Stimulated activated CD8-positive, alpha-beta memory T cell treated with anti-CD3 and anti-CD28 coated beads, Interleukin-2, amount 100 ng/mL, for 48 hours (primary cell): ENCODE measurements at places on chromosomes 3 and 15.

DNA sequence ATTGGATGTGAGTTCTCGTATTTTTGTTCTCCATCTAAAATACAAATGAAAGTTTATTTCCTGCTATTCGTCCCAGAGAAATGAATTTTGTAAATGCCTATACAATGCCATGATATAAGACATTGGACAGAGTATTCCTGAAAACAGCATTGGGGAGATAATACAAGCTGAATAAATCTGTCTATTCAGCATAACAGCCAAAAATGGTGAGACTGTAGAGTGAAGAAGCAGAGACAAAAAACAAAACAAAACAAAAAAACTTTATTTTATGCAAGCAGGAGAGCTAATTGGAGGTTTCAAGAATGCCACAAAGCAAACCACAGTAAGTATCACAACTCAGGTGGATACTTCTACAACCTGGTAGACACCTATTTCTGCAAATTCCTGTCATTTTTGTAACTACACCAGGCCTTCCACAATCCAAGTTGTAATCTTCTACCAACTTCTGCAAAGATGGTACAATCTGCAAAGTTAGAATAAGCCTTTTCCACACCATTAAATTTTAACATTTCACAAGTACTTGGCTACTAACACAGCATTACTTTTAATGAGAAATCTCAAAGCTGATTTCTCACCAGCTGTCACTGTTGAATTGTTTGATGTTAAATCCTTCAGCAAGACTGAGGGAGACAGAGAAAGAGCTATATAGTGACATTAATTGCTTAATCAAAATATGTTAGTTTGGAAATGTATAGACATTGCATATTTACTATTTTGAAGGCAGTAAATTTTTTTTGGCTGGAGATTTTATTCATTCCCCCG, 163.1 kb downstream of the CLSTN2 start:
- no peak for DNase-seq

DNA sequence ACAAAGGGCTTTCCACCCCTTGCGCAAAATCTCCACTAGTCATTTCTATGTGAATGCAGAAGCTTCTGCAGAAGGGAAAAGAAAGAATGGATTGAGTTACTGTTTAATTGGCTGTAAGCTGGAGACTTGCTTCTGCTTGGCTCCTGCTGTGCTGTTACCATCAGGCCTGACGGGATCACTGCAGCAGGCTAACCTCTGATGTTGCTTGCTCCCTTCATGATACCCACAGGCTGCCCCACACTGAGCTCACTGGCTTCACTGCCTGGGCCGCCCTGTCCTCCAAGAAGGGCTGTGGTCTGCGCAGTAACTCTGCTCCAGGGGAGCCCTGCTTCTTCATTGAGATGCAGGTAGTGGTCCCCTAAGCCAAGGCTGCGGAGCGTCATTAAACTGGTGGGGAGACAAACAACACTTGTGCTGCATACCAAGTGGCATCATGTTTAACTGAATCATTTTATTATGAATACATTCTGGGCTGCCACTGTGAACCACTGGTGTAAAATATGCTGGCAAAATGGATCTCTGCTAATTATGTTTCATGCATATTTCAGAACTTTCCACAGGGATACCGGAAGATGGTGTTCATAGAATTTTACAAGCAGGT, 78.6 kb downstream of the WDR49 start:
- no peak for DNase-seq

GRCh38 chr3:52529376-52530333, 4.0 kb downstream of the NT5DC2 start:
- no peak for DNase-seq

DNA sequence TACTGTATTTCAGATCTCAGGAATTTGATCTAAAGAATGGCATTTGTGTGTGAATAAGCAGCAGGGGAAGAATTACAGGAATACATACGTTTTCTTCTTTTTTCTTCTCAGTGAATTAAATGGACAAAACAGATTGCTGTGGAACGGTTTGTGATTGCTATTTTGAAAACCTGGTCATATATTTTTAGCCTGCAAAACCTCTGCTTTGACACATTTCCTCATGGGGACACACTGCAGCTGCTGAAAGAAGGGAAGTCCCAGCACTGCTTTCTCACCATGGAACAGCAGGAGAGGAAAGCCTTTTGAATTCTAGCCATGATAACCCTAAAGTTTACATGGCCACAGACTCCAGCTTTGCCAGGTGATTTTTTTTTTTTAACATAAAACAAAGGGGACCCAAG, 315.0 kb downstream of the OXSM start:
- no peak for DNase-seq

GRCh38 chr3:123883111-123883510, 1.0 kb downstream of the MYLK start:
- no peak for DNase-seq

DNA sequence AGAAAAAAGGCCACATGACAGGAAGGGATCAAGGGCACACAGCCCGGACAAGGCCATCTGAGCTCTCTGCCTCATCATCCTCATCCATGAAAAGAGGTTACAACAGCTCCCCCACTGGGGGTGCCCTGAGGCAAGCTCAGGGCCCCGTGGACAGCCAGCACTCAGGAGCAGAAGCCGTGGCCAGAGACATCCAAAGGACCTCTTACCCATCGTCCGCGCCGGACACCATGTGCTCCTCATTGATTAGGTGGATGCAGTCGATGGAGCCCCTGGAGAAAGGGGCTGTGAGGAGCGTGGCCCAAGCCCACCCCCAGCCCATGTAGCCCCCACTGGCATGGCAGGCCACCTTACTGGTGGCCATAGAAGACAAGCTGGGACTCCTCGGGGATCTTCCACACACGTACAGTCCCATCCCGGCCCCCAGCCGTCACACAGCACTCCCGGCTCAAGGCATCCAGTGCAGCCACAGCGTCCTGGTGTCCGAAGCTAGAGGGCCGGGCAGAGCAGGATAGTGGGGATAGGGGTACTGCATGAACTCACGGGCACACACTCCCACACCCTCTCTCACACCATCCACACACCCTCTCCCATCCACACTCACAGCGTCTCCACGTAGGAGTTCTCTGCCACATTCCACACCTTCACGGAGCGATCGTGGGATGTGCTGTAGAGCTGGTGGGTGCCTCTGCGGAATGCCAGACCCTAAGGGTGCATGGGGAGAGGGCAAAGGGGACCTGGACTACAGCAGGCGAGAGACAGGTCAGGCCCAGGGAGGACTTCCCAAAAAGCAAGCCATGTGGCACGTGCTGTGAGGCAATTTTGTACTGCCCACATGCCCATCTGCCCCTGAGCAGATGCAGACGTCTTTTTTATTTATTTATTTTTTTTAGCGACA, 6.5 kb downstream of the RRP9 start:
- no peak for DNase-seq

GRCh38 chr15:91529534-91529933, 324.0 kb upstream of the SLCO3A1 start:
- DNase-seq: no peak

DNA sequence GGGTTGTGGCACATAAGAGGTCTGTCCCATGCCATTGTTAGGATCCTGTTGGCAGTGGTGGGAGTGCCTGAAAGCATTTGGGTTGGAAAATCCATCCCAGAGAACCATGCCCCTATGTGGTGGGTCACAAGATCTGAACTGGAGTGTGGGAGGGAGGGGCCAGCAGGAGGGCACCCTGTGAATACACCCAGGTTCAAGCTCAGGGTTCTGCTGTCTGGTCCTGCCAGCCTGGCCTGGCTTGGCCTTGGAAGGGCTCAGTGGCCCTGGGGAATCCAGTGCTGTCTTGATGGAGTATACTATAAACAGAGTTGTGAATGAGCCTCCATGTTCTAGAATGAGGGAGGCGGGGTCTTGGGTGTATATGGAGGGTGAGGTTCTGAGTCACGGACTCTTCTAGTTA, 11.8 kb downstream of the ANKDD1A start:
- no peak for DNase-seq

DNA sequence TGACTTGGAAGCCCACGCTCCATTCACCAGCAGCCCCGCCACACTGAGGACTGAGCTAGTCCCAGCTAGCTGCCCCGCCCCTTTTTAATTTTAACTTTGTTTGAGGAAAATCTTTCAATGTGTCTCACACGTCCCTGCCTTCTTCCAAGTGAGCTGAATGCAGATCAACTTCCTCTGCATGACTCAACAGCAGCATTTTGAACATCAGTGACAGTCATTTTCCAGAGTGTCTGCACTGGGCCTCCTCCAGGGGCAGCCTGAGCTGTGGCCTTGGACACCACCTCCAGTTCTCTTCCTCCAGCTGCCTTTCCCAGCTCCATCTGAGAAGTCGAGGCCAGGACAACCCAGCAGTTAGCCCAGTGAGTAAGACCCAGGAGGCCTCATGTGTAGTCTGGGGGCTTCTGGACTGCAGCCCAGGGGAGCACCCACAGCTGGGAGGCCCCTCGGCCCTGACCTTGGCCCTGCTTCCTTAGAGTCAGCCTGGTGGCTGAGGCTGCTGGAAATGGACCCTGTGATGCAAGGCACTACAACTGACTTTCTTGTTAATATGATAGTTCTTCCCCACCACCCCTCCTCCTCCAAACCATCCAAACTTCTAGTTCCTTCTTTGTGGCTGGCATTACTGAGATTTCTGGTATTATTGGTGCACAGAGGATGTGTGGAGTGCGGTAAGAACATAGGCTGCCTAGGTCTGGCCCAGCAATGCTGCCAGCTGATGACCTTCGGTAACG, 21.4 kb upstream of the ESYT3 start:
- DNase-seq: no peak
